ENCODE measurements at places on chromosomes 1 and 21.

DNA sequence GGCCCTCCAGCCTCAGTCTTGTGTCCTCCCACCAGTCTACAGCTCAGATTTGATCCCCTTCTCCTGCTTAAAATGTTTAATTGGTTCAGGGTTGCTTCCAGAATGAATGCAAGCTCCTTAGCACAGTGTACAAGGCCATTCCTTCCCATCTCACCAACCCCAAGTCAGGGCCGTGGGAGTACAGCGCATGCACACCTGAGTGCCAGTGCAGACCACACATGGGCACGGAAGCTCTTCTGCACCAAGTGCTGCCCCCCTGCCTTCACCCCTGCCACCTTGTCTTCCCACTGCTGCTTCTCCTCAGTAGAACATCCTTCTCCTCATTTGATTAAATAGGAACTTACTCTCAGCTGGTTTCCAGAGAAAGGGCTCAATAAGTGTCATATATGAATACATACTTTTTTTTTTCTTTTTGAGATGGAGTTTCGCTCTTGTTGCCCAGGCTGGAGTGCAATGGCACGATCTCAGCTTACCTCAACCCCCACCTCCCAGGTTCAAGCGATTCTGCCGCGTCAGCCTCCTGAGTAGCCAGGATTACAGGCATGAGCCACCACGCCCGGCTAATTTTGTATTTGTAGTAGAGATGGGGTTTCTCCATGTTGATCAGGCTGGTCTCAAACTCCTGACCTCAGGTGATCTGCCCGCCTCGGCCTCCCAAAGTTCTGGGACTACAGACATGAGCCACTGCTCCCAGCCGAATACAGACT is 9.3 kb downstream of the PMF1 start:
- no peak for DNase-seq

- no peak for DNase-seq
Observed at GRCh38 chr1:94095112-94095637, 25.8 kb downstream of the ABCA4 start.

DNA sequence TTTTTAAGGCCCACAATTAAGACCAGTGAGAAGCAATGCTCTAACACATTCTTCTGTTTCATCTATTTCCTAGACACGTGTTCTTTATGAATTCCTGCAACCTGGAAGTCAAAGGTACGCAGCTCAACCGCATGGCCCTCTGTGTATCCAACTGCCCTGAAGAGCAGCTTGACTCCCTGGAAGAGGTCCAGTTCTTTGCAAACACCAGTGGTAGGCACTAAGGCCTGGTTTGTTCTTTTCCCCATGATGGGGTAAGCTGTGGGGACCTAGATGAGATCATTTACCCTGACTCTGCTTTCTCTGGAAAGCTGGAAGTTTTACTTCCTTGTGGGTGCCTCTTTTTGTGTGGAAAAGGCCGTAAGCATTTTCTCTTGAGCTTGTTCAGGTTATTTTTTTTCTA is 7.3 kb downstream of the SLC44A3 start:
- DNase-seq, result no peak

DNA sequence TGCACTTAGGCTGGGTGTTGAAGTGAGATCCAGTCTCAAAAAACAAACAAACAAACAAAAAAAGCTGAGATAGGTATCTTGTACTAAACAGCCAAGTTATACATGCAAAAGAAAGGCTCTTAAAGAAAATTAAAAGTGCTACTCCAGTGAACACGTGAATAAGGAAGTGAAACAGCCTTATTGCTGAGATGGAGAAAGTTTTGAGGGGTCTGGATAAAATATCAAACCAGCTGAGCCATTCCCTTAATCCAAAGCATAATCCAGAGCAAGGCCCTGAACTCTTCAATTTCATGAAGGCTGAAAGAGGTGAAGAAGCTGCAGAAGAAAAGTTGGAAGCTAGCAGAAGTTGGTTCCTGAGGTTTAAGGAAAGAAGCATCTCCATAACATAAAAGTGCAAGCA is 360.5 kb upstream of the DAB1 start:
- no peak for DNase-seq

DNA sequence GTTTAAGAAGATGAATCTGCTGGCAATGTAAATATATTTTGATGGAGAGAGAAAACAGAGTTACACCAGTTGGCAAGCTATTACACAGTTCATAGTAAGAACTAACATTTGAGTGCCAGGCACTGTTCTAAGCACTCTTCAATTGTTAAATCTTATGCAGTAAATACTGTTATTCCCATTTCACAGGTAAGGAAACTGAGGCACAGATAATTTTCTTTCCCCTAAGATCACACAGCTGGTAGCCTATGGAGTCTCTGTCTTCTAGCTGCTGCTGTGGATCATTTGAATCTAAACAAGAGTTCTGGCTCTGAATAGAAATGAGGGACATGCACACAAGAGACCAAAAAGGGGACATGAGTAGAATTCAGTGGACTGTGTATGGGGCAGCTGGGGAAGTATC is 8.0 kb downstream of the ANGPTL1 start:
- DNase-seq, result no peak

DNA sequence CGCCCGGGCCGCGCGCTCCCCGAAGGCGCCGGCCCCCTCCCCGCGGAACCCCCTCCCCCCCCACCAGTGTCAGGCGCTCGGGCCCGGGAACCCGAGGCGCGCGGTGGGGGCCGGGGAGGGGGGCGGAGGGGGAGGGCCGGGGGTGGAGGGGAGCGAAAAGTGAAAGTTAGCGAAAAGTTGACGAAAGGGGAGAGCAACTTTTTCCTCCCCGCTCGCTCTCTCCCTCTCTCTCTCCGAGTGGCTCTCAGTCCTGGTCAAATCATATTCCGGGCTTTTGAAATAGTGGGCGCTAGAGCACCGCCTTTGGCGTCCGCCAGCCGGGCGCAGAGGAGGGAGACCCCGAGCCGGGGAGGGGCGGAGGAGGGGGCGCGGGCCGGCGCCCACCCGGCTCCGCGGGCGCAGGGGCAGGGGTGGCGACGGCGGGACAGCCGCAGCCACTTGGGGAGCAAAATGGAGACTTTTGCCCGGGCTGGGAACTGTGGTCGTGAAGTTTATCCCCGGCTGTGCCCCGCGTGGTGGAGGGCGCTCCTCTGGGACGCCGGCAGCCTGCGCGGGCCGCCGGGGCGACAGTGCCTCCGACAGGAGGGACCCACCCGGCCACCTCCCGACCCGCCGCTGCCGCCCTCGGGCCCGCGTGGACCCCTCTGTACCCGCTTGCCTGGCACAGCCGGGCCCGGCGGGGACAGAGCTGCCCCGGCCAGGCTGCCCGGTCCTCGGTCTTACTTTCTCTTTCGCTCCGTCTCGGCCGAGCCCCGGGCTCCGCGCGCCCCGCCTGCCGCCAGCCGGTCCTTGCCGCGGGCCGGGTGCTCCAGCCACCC is 697 bp downstream of the PRDM16 start:
- DNase-seq, result no peak

- no peak for DNase-seq
Observed at GRCh38 chr1:153260585-153261280, 1.2 kb downstream of the LORICRIN start.

DNA sequence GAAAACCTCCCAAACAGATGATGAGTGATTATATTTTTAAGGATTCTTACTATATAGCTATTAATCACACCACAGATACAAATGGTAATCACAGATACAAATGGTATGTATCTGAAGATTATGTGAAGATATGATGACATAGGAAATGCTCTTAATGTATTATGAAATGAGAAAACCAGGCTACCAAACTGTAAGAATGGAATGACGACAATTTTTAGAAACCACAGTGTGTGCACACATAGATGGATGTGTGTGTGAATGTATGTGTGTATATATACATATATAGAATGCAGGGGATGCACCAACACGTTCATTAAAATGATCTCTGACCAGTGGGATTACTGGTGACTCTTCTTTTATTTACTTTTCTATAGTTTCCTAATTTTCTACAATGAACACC is 21.5 kb upstream of the ENAH start:
- no peak for DNase-seq

- no peak for DNase-seq
Observed at GRCh38 chr1:32784817-32785216, 32.3 kb downstream of the YARS1 start.

- no peak for DNase-seq
Observed at GRCh38 chr1:41765152-41765551, 153.6 kb downstream of the HIVEP3 start.

GRCh38 chr1:58762806-58763205 is 21.0 kb downstream of the JUN start:
- no peak for DNase-seq

- no peak for DNase-seq
Observed at GRCh38 chr1:24713176-24713575, 32.1 kb upstream of the CLIC4 start.

DNA sequence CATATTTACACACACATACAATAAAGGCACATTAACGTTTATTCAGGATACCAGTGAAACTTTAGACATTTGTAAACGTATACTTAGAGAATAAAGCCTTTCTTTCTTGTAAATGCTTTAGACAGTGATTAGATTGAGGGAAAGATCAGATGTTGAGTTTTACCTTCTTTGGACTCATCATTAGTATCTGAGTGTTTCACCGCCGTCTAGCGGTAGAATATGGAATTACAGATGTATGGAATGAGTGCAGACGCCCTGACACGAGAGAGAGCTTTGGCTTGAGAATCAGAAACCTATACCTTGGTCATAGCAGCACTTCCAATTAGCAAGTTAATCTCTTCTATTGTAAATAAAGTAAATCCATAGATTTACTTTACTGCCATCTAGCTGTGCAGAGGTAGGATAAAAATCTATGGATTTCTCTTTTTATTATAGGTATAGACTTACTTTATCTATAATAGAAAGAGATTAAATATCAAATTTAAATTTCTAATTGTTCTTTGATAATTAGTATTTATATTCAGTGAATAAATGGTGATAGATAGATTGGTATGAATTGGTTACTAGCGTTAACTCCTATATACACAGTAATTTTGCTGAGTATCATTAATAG is 12.6 kb downstream of the FLG2 start:
- no peak for DNase-seq

- no peak for DNase-seq
Observed at GRCh38 chr21:31660591-31660990, 1.1 kb downstream of the SOD1 start.

DNA sequence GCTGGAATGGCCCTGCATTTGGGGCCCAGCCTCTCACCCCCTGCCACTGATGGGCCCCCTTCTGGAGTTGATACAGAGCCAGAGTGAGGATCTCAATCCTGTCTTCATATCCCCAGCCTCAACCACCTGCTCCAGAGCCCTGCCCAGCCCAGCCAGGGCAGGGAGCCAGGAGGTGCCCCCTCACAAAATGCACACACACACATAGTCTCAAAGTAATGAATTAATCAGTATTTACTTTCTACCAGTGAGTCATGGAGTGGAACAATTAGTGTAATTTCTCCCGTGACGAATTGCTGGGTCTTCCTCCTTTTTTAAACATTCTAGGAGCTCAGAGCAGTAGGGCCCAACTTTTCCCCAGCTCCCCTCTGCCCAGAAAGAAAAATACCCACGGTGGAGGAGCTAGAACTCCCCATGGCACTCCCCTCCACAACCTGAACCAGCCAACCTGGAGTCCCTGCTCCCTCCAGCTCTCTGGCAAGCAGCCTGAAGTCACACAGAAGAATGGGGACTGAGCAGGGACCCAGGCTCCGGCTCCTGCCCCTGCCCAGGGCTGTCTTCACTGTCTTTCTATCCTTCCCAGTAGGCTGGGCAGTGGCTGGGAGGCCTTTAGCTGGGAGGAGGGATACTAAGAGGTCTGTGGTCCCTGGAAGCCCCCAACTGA is 29.3 kb downstream of the SDC3 start:
- no peak for DNase-seq

DNA sequence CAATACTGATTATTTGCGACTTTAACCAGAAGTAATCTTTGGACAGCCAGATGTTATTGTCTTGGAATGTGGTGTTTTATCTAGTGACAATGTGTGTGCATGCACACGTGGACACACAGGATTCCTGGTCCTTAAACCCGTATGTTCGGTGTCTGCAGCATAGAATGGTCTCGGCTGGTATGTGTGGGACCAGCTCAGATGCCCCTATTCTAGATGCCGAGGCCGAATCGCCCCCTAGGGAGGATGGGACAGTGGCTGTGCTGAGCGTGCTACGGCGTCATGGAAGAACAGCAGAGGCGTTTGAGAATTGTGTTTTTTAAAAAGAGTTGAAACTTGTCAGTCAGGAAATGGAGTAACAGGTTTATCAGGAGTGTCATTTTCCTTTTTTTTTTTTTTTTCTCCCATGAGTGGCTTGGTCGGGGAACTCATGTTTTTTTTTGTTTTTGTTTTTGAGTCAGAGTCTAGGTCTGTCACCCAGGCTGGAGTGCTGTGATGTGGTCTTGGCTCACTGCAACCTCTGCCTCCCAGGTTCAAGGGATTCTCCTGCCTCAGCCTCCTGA is 30.1 kb downstream of the SKI start:
- DNase-seq, result no peak

DNA sequence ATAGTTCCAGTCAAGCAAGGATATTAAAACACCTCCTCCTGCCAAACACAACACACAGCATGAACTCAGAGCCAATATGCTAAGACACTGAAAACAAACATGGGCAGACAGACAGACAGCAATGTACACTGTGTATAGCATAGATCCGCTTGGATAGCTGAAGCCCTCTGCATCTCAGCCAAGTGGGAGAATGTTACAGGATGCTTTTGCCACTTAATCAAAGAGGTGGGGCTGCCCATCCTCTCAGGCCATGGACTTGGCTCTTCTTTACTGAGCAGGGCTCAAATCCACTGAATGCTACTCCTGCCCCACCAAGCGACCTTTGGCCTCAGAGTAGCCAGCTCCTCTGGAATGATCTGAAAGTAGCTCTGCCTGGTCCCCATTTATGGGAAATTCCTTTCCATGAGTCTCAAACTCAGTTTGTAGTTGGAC is 64.7 kb upstream of the NGF start:
- no peak for DNase-seq

DNA sequence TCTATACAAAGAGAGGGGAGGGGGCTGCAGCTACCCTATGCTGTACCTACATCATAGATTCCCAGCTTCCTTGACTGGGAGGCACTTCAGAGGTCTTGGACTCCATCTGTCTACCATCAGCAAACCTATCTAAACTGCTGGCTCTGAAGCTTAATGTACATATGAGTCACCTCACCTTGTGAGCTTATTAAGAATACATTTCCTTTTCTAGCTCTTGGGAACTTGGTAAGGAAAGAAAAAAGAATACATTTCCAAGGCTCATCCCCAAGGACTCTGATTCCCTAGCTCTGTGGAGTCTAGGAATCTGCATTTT is 50.0 kb upstream of the PRELP start:
- DNase-seq, result no peak

GRCh38 chr1:156808186-156809030 is 8.2 kb downstream of the SH2D2A start:
- no peak for DNase-seq

GRCh38 chr1:164064501-164064900 is 494.5 kb upstream of the PBX1 start:
- DNase-seq, result no peak

- no peak for DNase-seq
Observed at GRCh38 chr1:89502042-89502441, 22.6 kb upstream of the LRRC8B start.

- no peak for DNase-seq
Observed at GRCh38 chr1:114669562-114670082, at the start of gene DENND2C. Gene DENND2C (minus strand): TSS chr1:114670049. CDS start chr1:114625984, 44,065 bp downstream.

DNA sequence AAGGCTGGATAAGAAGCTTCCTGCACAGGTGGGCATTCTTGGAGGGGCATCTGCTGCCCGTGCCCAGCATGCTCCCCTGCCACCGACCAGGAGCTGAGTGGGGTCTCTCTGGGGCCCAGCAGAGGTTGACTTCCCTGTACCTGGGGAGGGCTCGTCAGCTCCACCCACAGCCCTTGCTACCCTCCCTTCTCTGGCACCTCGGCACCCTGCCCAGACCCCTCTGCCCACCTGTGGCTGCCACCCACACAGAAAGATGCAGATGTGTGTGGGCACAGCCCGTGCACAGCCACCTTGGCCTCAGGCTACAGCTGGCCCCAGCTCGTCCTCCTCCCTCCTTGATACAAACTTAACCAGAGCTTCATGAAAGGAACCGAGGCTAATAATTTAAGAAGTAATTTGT is 241.2 kb upstream of the VAMP3 start:
- no peak for DNase-seq

Data from C1 segment of cervical spinal cord (tissue), 14 donors.